Activated CD8-positive, alpha-beta memory T cell treated with anti-CD3 and anti-CD28 coated beads, Interleukin-2, amount 10 ng/mL, durations not matched to agents 7 days and 5 days (primary cell): ENCODE measurements at places on chromosomes 1 and 21.

DNA sequence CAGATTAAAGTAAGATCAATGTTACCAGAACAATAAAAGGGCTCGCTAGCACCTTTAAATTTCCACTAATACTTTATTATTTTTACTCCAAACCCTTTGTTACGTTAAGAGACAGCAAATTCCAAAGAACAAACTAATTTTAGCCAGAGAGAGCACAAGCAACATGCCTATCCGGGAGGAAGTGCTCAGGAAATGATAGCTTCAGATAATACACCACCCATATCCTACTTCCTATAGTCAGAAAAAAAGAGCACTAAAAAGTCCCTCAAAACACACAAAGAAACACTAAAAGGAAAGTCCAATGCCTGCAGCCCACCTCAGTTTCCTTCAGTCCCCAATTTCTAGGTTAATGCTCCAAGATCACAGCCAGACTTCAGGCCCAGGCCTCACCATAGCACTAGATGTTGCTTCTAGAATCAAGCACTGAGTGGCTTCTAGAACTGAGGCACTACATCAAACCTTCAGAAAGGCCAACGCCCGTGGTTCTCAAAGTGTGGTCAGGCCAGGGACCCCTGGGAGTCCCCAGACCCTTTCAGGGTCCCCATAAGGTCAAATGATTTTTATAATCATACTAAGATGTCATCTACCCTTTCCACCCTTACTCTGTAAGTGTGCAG, 142.6 kb downstream of the PSMG1 start:
- no peak for DNase-seq

GRCh38 chr1:161506336-161507223, 1.3 kb downstream of the FCGR2A start:
- no peak for DNase-seq

DNA sequence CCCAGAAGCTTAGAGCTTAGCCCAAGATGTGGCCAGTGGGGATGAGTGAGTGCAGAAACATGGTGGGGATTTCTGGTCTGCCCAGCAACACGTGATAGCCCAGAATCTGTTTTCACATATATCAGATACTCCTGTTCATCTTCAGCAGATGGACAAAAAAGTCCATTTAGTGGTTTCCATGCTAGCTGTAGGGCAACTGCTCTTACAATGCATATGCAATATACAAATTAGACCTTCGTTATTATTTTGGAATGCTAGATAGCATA, 96.9 kb upstream of the SGIP1 start:
- DNase-seq, result no peak

GRCh38 chr1:178564086-178564782, 51.3 kb downstream of the TEX35 start:
- DNase-seq, result no peak

DNA sequence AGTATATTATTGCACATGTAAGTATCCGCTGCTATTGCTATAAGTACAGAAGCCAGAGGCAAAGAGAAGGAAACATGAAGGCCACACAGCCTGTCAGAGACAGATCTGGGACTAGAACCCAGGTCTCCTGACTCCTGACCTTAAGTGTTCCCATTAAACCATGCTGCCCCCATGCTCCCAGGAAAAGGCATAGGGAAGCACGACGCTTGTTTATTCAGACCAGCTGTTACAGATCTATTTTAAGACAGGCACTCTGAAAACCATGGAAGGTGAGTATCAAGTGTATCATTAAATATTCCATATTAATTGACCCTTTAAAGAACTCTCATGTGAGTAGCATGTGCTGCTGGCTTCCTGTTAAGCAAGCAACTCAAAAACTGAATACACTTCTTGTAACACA, 11.4 kb downstream of the VAV3 start:
- no peak for DNase-seq

GRCh38 chr1:56890229-56890628, 35.6 kb downstream of the C8A start:
- no peak for DNase-seq

- DNase-seq, result no peak
These were observed 14.4 kb downstream of the PPFIA4 start for GRCh38 chr1:203040513-203041275.

DNA sequence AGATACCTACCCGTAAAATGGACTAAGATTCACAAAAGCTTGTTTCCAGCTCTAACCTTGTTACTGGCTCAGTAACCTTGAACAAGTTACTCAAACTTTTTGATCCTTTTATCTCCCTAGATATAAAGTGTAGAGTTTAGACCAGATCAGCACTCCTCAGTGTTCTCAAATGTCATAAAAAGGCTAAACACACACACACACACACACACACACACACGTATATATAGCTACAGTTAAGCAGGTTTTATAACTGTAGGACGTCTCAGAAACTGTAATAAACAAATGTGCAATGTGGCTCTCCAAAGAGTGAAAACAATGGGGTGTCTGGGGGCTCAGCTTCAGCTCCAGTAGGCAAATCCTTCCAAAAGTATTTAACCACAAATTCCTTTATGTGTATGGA, 34.0 kb downstream of the KCNJ15 start:
- DNase-seq, result no peak

GRCh38 chr1:55216096-55216495, 932 bp upstream of the USP24 start:
- no peak for DNase-seq

DNA sequence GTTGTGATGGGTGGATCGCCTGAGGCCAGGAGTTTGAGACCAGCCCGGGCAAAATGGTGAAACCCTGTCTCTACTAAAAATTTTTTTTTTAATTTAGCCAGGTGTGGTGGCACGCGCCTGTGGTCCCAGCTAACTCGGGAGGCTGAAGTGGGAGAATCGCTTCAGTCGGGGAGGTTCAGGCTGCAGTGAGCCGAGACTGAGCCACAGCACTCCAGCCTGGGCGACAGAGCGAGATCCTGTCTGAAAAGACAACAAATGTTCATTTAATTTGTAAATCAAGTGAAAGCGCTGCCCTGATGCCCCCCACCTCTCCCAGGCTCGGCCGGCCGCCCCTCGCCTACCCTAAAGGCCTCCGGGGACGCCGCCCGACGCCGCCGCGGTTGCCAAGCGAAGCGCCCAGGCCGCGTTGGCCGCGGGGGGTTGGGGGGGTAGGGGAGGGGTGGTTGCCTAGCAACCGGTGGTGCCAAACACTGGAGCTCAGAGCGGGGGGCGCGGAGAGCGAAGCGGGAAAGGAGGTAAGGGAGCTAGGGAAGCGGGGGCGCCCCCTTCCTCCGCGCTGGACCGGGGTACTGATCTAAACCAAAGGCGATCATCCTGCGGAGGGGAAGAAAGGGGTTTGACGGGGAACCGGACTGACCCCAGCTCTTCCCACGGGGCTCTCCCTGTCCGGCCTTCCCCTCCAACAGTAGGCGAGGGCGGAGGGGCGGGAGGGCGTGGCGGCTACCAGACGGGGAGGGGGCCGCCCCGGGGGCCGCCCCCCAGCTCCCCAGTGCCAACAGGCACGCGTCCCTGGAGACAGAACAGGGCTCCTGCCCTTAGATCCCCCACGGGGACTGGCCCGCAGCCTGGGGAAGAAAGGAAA, at the start of gene TEKT2:
Gene TEKT2, plus strand, starts transcription at position 460 of the 862 bp plus-strand sequence. CDS start 828 bp downstream, outside the sequence.
- no peak for DNase-seq

- DNase-seq, result no peak
These were observed 59.8 kb downstream of the TOR1AIP2 start for GRCh38 chr1:179817789-179818188.

DNA sequence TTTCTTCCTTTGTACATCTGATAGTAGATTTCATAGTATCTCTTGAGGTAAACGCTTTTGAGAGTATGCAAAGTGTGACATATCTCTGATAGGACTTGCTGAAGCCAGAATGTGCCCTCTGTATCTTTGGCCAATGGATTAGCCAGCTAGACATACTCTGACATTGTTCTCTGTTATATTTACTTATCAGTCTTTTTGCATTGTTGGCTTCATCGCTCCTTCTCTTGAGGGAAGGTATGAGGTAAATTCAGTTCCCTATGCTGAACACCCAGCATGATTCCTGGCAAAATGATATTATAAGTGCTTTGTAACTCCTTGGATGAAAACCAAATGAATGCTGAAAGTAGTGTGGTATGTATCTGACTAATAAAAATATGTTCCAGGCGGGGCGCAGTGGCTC, 163.2 kb upstream of the CACYBP start:
- no peak for DNase-seq

- no peak for DNase-seq
These were observed 22.9 kb upstream of the DIP2A start for GRCh38 chr21:46435786-46436227.

DNA sequence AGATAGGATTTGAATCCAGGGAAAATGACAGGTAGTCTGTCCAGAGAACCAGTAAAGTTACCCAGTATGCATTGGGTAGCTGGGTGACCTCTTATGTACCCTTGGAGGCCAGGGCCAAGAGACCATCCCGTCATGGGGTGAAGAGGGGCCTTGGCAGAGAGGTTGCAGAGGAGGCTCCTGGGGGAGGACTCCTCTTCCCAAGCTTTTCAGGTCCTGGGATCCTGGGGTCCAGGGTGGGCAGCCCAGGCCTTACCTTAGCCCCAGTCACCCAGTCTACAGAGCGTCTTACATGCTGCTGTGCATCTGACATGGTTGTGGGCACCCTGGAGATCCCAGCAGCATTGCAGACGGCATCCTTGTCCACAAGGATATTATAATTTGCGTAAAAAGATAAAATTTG, 14.0 kb downstream of the PMF1 start:
- no peak for DNase-seq

- no peak for DNase-seq
These were observed 53.0 kb downstream of the RERE start for GRCh38 chr1:8764293-8764937.

DNA sequence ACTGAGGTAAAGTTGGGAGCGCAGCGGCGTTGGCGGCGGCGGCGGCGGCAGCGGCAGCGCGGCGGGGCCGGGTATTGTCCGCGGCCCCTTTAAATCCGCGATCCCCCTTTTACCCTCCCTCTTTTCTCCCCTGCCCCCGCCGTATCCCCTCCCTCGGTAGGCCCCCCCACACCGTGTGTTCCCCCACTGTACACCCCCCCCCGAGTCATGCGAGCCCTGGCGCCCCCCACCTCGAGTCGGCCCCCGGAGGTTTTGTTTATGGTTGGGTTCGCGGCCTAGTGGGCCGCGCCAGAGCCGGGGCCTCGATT, 169 bp downstream of the UBAP2L start:
- no peak for DNase-seq

GRCh38 chr1:119326251-119326650, 42.3 kb upstream of the HAO2 start:
- DNase-seq, result no peak

- DNase-seq, result no peak
These were observed 34.9 kb downstream of the AHDC1 start for GRCh38 chr1:27569088-27569460.
